Activated CD4-positive, alpha-beta T cell treated with anti-CD3 and anti-CD28 coated beads for 36 hours (primary cell): ENCODE measurements at places on chromosomes 12 and 14.

DNA sequence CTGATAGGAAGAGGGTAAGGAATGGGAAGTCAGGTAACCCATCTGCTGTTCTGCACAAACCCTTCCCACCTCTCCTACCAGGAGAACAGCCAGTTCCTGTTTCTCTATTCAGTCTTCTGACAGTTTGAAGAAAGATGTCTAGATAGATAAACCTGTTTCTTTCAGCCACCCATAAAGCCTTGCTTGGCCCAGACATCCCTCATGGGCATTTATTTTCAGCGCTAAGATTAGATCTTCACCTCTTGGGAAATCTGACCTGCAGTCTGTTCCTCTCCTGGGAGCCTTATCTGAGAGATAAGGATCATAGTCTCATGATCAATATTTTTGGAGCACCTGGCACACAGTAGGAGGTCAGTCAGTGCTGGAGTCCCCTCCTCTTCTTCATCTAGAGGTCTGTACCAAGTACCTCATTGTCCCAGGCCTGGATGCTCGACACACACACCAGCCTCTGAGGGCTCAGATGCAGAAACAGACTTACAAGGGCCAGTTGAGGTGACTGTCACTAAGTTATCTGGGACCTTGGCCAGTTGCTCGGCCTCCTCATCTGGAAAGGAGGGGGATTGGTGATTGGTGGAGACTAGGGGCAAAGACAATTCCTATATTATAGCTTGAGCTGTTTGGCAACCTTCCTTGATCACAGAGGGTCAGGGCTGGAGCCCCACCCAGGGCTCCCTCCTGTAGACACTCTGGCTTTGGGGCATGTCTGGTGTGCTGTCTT, 18.2 kb downstream of the ACVRL1 start:
- no peak for DNase-seq

DNA sequence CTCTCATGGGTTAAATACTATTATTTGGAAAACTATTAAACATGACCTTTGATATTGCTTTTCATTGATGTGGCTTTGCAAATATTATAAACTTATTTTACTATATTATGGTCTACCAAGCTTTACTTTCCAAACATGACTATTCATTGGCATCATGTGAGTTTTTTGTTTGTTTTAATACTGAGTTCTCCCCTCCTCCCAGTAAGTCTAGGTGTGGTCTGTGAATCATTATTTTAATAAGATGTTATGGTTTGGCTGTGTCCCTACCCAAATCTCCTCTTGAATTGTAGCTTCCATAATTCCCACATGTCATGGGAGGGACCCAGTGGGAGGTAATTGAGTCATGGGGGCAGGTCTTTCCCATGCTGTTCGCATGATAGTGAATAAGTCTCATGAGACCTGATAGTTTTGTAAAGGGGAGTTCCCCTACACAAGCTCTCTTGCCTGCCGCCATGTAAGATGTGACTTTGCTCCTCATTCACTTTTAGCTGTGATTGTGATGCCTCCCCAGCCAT, 80.0 kb downstream of the BORCS5 start:
- DNase-seq, result no peak

GRCh38 chr12:108235197-108235984, 103.7 kb downstream of the CMKLR1 start:
- DNase-seq, result no peak

DNA sequence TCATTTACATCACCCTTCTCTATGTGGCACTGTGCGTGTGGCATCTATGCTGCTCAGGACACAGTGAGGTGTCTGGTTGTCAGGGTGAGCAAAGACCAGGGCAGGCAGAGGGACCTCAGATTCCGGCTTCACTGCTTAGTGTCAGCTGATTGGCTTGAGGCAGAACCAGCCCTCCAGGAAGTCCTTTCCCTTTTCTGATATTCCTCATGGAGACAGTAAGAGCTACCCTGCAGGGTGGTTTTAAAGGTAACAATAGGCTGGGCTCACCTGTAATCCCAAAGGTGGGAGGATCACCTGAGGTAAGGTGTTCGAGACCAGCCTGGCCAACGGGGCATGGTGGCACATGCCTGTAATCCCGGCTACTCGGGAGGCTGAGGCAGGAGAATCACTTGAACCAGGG, 129.3 kb upstream of the AMIGO2 start:
- DNase-seq, result peak; percentile 21

- no peak for DNase-seq
These were observed 123.9 kb downstream of the GPR65 start for GRCh38 chr14:88128816-88129215.

DNA sequence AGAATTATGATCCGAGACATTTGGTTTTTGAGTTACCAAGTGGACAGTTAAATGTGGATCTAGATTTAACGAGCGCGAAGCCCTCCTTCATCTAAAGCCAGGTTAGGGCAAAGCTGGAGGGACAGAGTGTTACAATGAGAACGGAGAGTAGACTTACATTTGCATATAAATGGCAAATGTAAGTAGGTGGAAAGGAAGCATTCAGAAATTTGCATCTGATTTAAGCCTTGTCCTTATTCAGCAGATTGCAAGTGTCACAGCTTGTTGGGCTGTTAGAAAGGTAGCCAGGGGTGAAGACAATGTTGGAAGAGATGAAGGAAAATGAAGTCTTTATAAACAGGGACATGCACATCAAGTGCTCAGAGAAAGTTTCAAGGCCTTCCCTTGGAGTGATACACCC, 806.2 kb downstream of the GALC start:
- no peak for DNase-seq

DNA sequence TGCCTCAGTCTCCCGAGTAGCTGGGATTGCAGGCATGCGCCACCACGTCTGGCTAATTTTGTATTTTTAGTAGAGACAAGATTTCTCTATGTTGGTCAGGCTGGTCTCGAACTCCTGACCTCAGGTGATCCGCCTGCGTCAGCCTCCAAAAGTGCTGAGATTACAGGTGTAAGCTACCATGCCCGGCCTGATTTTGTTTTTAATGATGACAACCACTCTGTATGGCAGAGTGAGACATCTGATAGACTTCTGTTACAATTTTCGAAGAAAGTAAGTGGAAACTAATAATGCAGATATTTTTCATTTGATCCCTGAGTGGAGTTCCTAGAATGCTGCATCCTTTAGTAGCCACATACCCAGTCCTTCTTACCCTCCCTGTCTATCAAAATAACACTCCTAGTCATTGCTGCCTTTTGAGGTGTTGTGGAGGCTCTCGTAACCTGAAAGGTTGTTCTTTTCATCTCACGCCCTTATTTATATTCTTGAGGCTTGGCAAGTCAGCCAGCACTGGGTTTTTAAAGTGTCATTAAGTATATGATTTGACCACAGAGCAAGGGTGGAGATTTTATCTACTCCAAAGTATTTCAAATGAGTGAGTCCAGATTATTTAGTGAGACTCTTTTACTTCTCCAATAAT, 5.9 kb upstream of the EID3 start:
- no peak for DNase-seq
